ENCODE measurements at places on chromosomes 16 and 17.
A peak's percentile ranks its signal among the peaks of the same experiment; 100 is the strongest.

DNA sequence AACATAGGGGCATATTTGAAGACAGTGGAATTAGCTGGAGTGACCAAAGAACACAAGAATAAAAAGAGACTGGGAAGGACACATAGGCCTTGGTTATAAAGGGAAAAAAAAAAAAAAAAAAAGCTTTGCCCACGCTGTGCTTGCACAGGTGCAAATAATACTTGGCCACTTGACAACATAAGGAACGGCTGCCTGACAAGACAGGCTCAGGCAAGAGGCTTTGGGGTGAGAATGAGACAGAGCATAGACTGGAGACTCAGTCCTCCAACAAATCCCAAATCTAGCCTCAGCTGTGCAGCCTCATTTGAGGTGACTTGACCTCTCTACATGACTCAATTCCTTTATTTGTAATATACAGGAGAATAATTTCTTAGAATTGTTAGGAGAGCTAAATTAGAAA is 332.8 kb upstream of the DYNLRB2 start:
- DNase-seq, result no peak

DNA sequence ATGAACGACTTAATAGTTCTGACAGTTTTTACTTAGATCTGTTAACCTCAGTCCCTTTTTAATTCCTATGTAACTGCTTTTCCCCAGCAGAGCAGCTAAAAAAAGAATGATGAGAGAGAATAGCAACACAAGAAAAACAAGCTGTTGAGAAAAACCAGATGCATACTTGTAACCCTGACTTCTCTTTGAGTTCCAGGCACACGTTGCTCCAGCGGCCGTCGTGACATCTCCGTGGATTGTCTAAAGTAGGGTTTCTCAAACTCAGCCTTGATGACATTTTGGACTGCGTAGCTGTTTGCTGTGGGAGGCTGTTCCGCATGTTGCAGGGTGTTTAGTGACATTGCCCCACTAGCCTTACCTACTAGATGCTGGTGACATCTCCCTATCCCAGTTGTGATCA is 324.0 kb downstream of the SNX29 start:
- no peak for DNase-seq

DNA sequence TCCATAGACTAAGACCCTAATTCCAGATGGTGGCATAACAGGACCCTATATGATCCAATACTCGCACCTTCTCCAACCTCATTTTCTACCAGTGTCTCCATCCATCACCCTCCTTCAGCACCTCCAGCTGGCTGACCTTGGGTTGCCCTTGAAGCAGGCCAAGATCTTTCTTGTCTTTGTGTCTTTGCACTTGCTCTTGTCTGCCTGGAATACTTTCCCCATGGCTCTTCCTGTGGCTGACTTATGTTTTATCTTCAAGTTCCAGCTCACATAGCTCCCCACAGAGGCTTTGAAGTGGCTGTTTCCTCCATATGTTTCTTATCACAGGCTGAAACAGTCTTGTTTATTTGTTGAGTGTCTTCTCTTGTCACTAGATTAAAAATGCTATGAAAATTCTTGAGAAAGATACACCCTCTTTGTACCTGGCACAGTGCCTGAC is 29.6 kb upstream of the MMD start:
- no peak for DNase-seq

GRCh38 chr16:89115216-89115861 is 21.7 kb downstream of the ACSF3 start:
- DNase-seq, result peak; percentile 96

- DNase-seq, result no peak
Measured at GRCh38 chr17:12853921-12854320, 64.6 kb downstream of the ARHGAP44 start.

DNA sequence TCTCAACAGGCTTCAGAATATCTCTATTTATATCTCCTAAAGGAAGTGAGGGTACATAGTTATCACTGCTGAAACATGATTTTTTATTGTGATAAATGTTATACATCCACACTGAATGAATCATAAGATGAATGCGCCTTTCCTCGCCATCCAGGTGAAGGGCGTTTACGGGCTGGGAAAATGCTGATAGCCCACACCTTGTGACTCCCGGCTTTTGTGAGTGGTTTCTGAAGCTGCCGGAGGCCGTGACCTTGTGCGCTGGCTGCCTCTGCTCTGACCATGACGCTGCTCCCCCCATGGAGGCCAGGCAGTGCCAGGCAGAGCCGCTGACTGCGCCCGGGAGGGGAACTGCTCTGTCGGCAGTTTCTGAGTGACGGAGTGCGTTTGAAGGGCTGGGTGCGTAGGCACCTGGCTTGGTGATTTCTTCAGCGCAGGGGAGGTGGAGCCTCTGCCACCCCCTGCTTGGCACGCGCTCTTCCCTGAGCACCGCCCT is 97.2 kb downstream of the RAP1GAP2 start:
- DNase-seq, result no peak

DNA sequence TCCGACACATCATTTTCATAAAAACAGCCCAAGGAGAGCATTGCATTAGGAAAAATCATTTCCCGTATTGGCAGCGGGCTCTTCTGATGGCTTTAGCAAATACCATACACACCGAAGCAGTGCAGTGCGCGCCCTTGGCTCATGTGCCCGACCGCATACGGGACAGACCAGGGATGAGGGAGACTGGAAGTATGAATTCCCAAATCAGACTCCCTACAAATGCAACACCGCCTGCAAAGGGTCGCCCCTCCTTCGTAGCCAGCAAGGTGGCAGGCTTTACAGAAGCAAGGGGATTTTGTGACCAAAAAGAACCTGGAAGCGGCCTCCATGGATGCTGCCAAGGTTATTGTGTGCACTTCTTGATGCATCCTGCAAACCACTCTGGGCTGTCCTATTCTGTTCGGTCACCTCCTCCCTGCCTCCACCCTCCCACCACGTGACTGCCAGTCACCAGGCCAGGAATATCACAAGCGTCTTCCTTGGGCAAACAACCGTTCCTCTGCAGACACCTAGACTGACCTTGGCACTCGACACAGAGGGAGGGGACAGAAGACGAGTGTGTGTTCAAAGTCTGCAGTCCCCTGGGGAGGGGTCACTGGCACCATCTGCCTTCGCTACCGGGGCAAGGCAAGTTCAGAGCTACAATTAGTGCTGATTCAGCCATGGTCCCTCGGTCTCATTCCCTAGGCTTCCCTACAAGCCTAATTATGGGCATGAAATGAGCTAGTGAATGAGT is 460.4 kb downstream of the SLC39A11 start:
- DNase-seq, result no peak

GRCh38 chr17:48540213-48540612 is 4.7 kb downstream of the HOXB2 start:
- no peak for DNase-seq

DNA sequence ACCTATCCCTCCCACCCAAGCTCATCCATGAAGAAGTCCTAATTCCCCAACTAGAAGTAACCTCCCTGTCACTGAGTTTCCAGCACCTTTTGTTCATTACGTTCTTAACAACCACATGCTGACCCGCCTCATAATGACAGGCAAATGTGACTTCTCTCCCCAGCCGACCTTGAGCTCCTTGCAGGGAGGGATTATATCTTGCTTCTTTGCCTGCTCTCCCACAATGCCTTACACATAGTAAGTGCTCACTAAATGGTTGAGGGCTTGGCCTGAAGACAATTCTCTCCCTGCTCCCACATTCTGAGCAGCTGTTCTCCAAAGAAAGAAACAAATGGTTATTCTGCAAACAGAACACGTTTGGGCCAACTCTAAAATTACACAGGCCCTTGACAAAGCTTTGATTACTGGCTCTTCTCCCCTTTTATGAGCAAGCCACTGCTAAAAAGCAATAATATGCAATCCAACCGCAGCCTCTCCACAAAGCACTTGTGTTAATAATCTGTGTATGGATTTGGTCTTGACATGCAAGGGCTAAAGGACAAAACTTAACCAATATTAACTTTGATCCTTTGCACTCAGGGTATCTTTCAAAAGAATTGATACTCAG is 23.2 kb downstream of the SLC39A11 start:
- DNase-seq, result no peak

GRCh38 chr17:66690166-66690565 is 144.8 kb upstream of the CACNG5 start:
- no peak for DNase-seq

DNA sequence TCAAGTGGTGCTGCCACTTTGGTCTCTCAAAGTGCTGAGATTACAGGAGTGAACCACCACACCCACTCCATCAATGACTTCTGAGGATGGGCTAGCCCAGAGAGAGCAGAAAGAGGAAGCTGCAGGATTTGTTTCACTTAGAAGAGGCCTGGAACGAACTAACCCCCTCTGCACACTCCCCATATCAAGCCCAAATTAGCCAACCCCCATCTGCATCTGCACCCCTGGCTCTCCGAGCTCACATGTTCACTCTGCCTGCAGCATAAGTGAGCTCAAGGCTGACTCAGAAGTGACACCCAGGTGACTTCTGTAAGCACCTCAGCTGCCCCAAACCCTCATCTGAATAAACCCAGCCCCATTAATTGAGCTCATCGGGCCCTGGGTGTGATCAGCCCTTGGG is 4.8 kb downstream of the SCNN1G start:
- no peak for DNase-seq

- no peak for DNase-seq
Measured at GRCh38 chr16:88444826-88445582, 8.1 kb upstream of the ZFPM1 start.

- no peak for DNase-seq
Measured at GRCh38 chr17:49848739-49849138, 870 bp upstream of the TAC4 start.

DNA sequence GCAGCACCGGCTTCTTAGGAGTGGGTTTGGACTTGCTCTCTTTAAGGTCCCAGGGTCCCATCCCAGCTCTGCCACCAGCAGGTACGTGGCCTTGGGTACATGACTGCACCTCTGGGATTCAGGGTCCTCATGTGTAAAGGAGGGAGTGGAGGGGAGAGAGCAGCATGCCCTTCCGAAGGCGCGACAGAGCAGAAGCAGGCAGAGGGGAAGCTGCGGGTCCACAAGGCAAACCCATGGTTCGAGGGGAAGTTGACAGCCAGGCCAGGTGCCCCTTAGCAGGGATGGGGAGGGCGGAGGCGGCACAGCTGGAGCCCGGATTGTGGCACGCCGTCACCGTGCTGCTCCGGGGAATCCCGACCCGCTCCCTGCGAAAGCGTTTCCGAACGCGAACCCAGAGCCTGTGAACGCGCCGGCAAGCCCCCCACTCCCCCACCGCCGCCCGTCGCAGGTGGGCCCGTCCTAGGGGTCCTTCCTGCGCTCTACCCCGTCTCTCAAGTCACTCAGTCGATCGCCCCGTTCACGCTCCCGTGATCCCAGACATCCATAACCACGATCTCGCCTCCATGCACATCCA is 4.1 kb upstream of the TBX2 start:
- no peak for DNase-seq

GRCh38 chr17:43986225-43986981 is 18.0 kb upstream of the NAGS start:
- DNase-seq, result no peak

DNA sequence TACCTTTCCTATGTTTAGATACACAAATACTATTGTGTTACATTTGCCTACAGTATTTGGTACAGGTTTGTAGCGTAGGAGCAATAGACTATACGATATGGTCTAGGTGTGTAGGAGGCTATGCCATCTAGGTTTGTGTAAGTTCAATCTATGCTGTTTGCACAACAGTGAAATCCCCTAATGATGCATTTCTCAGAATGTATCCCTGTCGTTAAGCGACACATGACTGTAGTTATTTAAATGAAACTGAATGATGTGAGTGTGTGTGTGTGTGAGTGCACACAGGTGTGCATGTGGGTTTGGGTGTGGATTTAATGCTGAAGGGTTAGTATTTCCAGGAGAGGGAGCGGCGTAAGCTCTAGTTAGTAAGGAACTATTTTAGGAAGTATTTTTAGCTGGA is 34.6 kb upstream of the SMIM36 start:
- DNase-seq, result no peak

- DNase-seq, result no peak
Measured at GRCh38 chr17:82884970-82885353, 45.1 kb upstream of the ZNF750 start.

GRCh38 chr16:87571868-87572244 is 30.5 kb upstream of the JPH3 start:
- DNase-seq, result no peak

Measured in suppressor macrophage (primary cell).